ENCODE measurements at places on chromosomes 7 and 10. TPM values are rescaled to one million over a fixed set of nuclear protein-coding genes. Genes with fewer than 3 reads are reported as not detected.

GRCh38 chr10:91350651-91351081 lies 59.5 kb upstream of the HECTD2 start:
- no peak overlapping the region for H3K4me3 ChIP-seq
- H3K36me3 ChIP-seq = no peaks in the 10 kb centered on the region
- no peaks in the 10 kb centered on the region for H3K27me3 ChIP-seq
- no peak overlapping the region for H3K27ac ChIP-seq
- DNase-seq = no peak

GRCh38 chr10:66085906-66086305 lies 839.9 kb upstream of the LRRTM3 start:
- no peak overlapping the region for H3K27ac ChIP-seq
- no peak for DNase-seq
- H3K4me3 ChIP-seq = no peak overlapping the region
- no peaks in the 10 kb centered on the region for H3K27me3 ChIP-seq
- no peaks in the 10 kb centered on the region for H3K4me1 ChIP-seq

DNA sequence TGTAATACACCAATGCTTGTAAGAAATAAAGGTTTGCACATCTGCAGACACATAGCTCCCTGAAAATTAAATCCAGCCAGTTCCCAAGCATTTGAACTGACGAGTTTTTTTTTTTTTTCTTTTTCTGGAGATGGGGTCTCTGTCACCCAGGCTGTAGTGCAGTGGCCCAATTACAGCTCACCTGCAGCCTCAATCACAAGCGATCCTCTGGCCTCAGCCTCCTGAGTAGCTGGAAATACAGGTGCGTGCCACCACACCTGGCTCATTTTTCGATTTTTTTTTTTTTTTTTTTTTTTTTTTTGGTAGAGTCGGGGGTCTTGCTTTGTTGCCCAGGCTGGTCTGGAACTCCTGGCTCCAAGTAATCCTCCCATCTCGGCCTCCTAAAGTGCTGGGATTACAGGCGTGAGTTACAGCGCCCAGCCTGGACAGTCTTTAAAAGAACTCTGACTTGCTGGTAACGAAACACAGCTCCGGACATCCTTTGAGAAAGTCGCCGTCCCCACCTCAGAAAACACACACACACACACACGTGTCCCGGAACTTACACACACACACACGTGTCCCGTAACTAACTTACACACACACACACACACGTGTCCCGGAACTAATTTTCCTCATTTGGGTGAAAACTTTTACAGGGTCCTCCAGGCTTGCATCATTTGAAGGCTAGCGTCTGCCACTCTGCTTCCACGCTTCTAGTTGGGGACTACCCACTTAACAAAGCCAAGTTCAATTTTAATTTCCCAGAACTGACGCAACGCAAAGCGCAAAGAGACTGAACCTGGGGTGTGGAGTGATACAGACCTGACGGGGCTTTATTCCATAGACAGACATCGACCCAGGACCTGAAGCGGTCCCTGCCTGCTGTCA lies 18.6 kb downstream of the OCM2 start:
- DNase-seq = peak; percentile 22
- peak overlapping the region; percentile 97 for H3K4me3 ChIP-seq
- no peaks in the 10 kb centered on the region for H3K27me3 ChIP-seq
- no peaks in the 10 kb centered on the region for H3K4me1 ChIP-seq

GRCh38 chr7:117036053-117036669 lies 82.9 kb downstream of the ST7 start:
- H3K27me3 ChIP-seq = no peaks in the 10 kb centered on the region
- DNase-seq = no peak
- H3K36me3 ChIP-seq = no peaks in the 10 kb centered on the region
- H3K4me3 ChIP-seq = no peak overlapping the region
- no peaks in the 10 kb centered on the region for H3K4me1 ChIP-seq

GRCh38 chr10:100655760-100656421 lies 89.5 kb upstream of the PAX2 start:
- peak overlapping the region; percentile 28 for H3K4me3 ChIP-seq
- no peak for DNase-seq
- H3K27ac ChIP-seq = no peak overlapping the region
- H3K27me3 ChIP-seq = peaks cover 79% of the 10 kb centered on the region
- peaks cover 35% of the 10 kb centered on the region for H3K4me1 ChIP-seq

GRCh38 chr7:111865430-111865829 lies 303.1 kb upstream of the IMMP2L start:
- no peaks in the 10 kb centered on the region for H3K4me1 ChIP-seq
- no peaks in the 10 kb centered on the region for H3K36me3 ChIP-seq
- no peak for DNase-seq
- no peaks in the 10 kb centered on the region for H3K27me3 ChIP-seq
- no peak overlapping the region for H3K4me3 ChIP-seq

- no peak overlapping the region for H3K27ac ChIP-seq
- no peaks in the 10 kb centered on the region for H3K4me1 ChIP-seq
- no peaks in the 10 kb centered on the region for H3K27me3 ChIP-seq
These were observed 174.1 kb downstream of the CNTNAP2 start for GRCh38 chr7:146290746-146291145.

DNA sequence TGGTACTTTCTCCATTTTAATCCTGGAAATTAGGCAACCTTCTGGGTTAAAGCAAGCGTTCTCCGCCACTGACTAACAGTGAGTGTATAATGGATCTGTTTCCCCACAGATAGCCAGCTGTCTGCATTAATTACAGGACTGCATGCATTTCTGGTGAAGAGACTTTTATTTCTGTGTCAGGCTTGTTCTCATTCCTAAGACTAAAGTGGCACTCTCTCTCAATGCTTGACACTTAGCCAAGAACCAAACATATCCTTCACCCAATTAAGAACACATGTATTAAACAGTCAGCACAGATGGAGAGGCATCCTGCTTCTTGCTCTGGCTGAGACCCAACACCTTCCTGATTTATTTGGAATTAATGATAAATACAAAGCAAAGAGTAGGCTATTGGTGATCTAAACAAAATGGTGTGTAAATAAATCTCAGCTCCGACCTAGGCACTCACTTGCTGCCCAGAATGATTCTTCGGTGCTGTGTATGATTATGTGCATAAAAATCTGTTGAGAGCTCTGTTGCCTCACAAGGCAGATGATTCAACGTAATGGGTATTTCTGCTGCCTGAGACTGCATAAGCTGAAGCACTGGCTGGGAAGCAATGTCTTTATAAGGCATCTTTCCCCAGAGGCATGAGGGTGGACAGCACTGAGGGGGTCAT lies 16.8 kb downstream of the CALU start:
- no peaks in the 10 kb centered on the region for H3K36me3 ChIP-seq
- H3K27ac ChIP-seq = peak overlapping the region; percentile 75
- no peaks in the 10 kb centered on the region for H3K4me1 ChIP-seq
- H3K27me3 ChIP-seq = no peaks in the 10 kb centered on the region
- no peak for DNase-seq
- no peak overlapping the region for H3K4me3 ChIP-seq

GRCh38 chr10:125691160-125691981 lies 8.4 kb upstream of the TEX36 start:
- no peak for DNase-seq
- no peak overlapping the region for H3K27ac ChIP-seq
- no peaks in the 10 kb centered on the region for H3K4me1 ChIP-seq
- H3K36me3 ChIP-seq = no peaks in the 10 kb centered on the region
- H3K4me3 ChIP-seq = no peak overlapping the region

GRCh38 chr10:79025199-79025832 lies 43.5 kb upstream of the ZMIZ1 start:
- no peaks in the 10 kb centered on the region for H3K4me1 ChIP-seq
- H3K36me3 ChIP-seq = no peaks in the 10 kb centered on the region
- DNase-seq = no peak
- no peak overlapping the region for H3K27ac ChIP-seq
- H3K27me3 ChIP-seq = no peaks in the 10 kb centered on the region

GRCh38 chr7:70317356-70317755 lies 719.1 kb downstream of the AUTS2 start:
- H3K27ac ChIP-seq = no peak overlapping the region
- DNase-seq = no peak
- no peaks in the 10 kb centered on the region for H3K4me1 ChIP-seq
- H3K36me3 ChIP-seq = no peaks in the 10 kb centered on the region
- no peak overlapping the region for H3K4me3 ChIP-seq

DNA sequence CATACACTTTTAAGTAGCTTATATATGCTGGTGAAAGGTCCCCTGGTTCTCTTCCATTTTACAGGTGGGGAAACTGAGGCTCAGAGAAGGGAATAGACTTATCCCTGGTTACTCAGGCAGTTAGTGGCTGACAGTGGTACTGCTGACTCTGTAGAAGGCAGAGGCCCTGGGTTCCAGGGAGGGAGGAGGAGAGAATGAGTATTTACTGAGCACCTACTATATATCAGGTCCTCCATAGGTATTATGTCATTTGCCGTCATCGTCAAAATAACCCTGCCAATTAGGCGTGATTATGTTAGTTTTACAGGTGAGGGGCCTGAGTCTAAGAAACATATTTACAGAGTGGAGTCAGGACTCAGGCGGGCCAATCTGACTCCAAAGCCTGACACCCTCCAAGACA lies 13.3 kb upstream of the PALD1 start:
- H3K27ac ChIP-seq = no peak overlapping the region
- H3K4me1 ChIP-seq = no peaks in the 10 kb centered on the region
- H3K4me3 ChIP-seq = no peak overlapping the region
- no peak for DNase-seq

LRMDA gene
- total RNA-seq = 23.1 TPM

MYL10 gene
- not detected for total RNA-seq

PRKG1 gene
- total RNA-seq = 60.2 TPM

OAT gene
- 686 TPM for total RNA-seq

NANOS1 gene
- 9.9 TPM for total RNA-seq

CPA4 gene
- not detected for total RNA-seq

CDC14C gene
- not detected for total RNA-seq

NEUROD6 gene
- total RNA-seq = not detected
